ENCODE measurements at places on chromosomes 1 and 21. TPM values are rescaled to one million over a fixed set of nuclear protein-coding genes. Genes with fewer than 3 reads are reported as not detected.

The SLC45A1 gene
- total RNA-seq: under 0.01 TPM

The HCRTR1 gene
- not detected for total RNA-seq

The OR2L8 gene
- total RNA-seq: not detected

The KRTAP12-1 gene
- total RNA-seq: not detected

The AVPR1B gene
- total RNA-seq: 0.52 TPM

The BRWD1 gene
- total RNA-seq: 142 TPM

The C1orf141 gene
- not detected for total RNA-seq

The KCNK2 gene
- 2.6 TPM for total RNA-seq

Data from skeletal muscle tissue (tissue), 5 donors.